Type B pancreatic cell (in vitro differentiated cells): ENCODE measurements at places on chromosomes 12 and 14.

DNA sequence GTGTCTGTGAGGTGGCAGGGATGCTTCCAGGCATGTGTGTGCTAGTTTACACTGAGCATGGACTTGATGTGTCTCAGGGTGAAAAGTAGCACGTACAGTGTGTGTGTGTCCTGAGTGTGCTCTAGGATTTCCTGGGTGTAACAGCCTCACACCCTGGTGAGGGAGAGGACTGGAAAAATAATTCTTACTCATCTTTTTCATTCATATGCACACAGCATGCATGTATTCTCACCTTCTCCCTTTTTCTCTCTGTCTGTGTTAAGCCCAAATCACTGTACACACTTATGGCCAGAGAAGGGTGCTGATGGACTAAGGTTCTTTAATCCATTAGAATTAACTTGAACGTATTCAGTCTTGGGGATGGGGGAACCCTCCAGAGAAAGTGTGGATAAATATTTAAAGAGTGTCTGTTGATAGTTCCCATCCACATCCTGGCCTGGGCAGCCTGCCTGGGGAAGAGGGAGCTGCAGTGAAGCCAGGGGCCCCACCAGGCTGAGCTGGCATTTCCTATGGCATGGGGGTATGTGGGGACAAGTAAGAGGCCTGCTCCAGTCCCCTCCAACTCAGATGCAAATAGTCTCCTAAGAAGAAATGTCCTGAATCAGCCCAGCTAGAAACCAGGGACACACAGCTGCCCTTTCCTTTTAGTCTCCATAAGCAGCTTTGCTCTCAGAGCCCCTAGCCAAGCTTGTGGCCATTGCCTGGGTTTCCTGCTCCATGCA is 1.1 kb upstream of the HOXC8 start:
- DNase-seq = no peak
- no peak overlapping the region for H3K27ac ChIP-seq
- H3K4me3 ChIP-seq = peak overlapping the region; percentile 20

DNA sequence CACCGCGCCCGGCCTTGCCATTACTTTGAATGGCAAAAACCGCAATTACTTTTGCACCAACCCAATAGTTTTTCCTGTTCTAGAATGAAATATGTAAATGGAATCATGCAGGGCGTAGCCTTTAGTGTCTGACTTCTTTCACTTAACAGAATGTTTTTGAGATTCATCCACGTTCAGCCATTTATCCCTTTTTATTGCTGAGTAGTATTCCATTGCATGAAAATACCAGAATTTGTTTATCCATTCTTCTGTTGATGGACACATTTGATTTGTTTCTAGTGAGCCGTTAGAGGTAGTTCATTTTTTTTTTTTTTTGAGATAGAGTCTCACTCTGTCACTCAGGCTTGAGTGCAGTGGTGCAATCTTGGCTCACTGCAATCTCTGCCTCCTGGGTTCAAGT is 90.6 kb downstream of the SLC25A47 start:
- H3K4me3 ChIP-seq = no peak overlapping the region
- H3K4me1 ChIP-seq = peaks cover 22% of the 10 kb centered on the region
- no peaks in the 10 kb centered on the region for H3K27me3 ChIP-seq
- DNase-seq = no peak

- H3K27me3 ChIP-seq = peaks cover 6% of the 10 kb centered on the region
- H3K36me3 ChIP-seq = peaks cover 3% of the 10 kb centered on the region
- peak; percentile 75 for DNase-seq
- no peak overlapping the region for H3K27ac ChIP-seq
These were observed 124.8 kb downstream of the SAMD4A start for GRCh38 chr14:54691525-54692283.

DNA sequence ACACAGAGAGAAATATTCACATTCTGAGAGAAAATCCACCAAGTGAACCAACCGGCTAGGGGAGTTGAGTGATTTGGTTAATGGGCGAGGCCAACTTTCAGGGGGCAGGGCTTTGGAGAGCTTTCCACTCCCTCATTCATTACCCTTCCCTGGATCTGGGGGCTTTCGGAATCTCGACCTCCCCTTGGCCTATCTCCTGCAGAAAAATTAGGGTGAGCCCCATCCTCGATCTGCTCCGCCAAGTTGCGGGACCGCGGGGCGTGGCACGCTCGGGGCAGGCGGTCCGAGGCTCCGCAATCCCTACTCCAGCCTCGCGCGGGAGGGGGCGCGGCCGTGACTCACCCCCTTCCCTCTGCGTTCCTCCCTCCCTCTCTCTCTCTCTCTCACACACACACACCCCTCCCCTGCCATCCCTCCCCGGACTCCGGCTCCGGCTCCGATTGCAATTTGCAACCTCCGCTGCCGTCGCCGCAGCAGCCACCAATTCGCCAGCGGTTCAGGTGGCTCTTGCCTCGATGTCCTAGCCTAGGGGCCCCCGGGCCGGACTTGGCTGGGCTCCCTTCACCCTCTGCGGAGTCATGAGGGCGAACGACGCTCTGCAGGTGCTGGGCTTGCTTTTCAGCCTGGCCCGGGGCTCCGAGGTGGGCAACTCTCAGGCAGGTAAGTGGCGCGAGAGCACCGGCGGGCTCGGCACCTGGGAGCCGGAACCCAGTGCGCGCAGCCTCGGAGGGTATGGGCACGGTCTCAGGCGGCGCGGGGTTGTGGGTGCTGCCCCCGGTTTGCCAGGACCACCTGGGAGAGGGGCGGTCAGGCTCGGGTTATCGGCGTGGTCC is at the start of gene ERBB3:
TSS of gene ERBB3 (plus strand) at position 443 of the 833 bp plus-strand sequence. CDS start at position 579, 136 bp downstream.
- peak within 1 kb of the TSS; percentile 94 for H3K4me3 ChIP-seq
- peaks cover 3% of the 10 kb centered on the region for H3K36me3 ChIP-seq
- H3K4me1 ChIP-seq = peaks cover 4% of the 10 kb centered on the region
- peak within 1 kb of the TSS; percentile 96 for H3K27ac ChIP-seq
- DNase-seq = peak; percentile 81

DNA sequence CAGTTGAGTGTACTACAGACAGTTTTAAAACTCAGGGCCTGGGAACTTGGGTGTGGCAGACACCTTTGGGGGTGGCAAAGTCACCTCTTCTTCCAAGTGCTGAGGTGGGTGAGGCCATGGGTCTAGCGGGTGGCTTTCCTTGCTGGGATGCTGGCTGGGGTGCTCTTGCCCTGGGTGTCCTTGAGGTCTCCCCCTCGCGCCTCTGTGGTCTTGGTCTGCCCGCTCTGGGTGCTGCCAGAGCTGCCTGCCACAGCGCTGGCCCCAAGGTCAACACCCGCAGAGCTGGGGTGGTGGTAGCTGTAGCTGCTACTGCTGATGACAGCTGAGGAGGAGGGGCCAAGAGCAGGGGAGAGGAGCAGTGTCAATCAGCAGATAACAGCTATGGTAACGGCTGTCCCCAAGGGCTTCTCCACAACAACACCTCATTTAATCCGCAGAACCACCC is 6.8 kb downstream of the KRT74 start:
- DNase-seq = no peak
- H3K4me1 ChIP-seq = no peaks in the 10 kb centered on the region
- peaks cover 52% of the 10 kb centered on the region for H3K27me3 ChIP-seq
- H3K27ac ChIP-seq = no peak overlapping the region
- no peaks in the 10 kb centered on the region for H3K36me3 ChIP-seq
- H3K4me3 ChIP-seq = no peak overlapping the region

DNA sequence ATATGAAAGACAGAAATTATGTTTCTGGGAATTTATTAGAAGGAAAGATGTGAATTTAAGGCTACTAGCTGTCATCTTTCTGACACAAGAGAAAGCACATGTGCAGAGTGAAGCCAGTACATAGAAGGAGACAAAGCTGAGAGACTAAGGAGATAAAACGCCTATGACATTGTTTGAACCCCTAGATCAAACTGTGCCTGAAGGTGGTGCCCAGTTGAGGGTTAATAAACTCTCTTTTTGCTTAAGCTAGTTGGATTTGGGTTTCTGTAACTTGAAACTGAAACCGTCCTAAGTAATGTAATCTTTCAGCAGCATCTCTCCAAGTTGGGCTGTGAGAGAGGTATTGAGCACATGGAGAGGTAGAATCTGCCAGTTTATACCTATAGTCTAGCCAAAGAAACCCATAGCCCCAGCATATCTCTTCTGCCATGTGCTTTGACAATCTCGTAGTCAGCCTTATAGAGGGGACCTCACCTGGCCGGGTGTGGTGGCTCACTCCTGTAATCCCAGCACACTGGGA is 84.2 kb downstream of the LRRC74A start:
- DNase-seq = no peak
- peak overlapping the region; percentile 26 for H3K27ac ChIP-seq
- no peaks in the 10 kb centered on the region for H3K27me3 ChIP-seq
- H3K4me1 ChIP-seq = peaks cover 26% of the 10 kb centered on the region
- no peaks in the 10 kb centered on the region for H3K36me3 ChIP-seq

GRCh38 chr12:46509135-46509534 is 136.6 kb upstream of the SLC38A2 start:
- H3K36me3 ChIP-seq = no peaks in the 10 kb centered on the region
- no peak overlapping the region for H3K4me3 ChIP-seq
- no peak for DNase-seq
- H3K4me1 ChIP-seq = no peaks in the 10 kb centered on the region

DNA sequence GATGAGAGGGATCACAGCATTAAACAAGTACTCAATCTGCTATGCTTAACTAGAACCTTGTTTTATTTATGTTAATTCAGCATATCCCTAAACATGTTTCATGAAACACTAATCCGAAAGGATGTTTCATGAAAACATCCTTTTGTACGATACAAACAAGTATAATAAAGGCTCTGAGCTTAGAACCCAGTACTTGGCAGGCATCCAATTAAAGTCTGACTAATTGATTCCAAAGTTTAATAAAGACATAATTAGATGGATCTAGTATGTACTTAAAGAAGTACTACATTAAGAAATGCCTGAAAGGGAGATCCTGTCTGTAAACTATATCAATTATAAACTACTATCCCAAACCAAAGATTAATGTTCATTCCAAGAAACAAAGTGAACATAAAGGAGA is 51.8 kb downstream of the SCAF11 start:
- H3K4me1 ChIP-seq = no peaks in the 10 kb centered on the region
- no peak for DNase-seq
- H3K27me3 ChIP-seq = no peaks in the 10 kb centered on the region

DNA sequence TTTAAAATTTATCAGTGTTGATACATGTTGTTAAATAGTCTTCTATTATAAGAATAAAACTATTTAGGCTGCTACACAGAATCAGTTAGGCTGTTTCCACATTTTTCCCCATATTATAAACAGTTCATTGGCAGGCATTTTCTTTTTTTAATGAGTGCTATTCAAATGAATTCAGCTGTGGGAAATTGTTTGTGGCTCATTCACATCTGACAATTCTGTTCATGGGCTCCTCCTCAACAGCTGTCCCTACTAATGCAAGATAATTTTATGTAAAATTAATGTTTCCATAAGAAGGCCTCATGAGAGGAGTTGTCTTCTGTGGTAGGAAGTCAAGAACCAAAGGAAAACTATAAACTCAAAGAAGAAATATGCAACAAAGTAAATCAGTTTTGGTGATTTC is 218.0 kb downstream of the PPFIA2 start:
- no peak overlapping the region for H3K4me3 ChIP-seq
- no peak overlapping the region for H3K27ac ChIP-seq
- no peaks in the 10 kb centered on the region for H3K27me3 ChIP-seq
- DNase-seq = no peak

GRCh38 chr12:58224536-58225105 is 283.3 kb downstream of the ATP23 start:
- H3K4me1 ChIP-seq = no peaks in the 10 kb centered on the region
- H3K36me3 ChIP-seq = no peaks in the 10 kb centered on the region
- H3K4me3 ChIP-seq = no peak overlapping the region
- peaks cover 5% of the 10 kb centered on the region for H3K27me3 ChIP-seq
- DNase-seq = no peak

DNA sequence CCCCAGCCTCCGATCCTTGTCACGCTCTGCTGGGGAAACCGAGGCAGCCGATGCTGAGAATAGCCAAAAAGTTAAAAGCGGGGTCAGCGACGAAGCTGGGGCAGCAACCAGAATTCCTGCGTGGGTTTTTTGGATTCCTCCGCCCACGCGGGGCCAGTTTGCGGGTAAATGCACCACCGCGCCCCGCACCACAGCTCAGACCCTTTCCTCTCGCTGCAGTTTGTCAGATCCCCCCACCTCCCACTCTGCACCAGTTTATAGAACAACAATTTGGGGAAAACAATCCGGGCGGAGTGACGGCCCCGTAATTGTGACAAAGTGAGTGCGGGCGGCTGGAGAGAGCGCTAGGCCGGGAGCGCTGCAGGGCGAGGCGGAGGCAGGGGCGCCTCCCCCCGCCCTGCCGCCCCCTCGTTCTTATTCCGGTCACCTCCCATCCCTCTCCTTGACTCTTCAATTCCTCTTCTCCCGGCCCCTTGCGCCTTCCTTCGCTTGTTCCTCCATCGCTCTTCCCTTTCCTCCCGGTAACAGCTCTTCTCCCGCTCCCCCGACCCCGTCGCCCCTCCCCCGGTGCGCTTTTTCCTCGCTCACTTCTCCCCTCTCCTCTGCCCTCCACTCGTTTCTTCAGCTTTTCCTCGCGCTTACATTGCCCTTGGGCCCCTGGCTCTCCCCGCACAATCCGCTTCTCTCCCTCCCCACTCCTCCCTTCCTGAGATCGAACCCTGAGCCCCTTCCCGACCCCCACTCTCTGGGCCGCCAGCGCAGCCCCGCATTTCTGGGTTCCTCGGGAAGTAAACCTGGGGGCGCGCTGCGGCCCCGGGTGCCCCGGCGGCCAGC is 646 bp upstream of the DNAJC22 start:
- peaks cover 70% of the 10 kb centered on the region for H3K27me3 ChIP-seq
- H3K4me3 ChIP-seq = peak overlapping the region; percentile 84
- peaks cover 9% of the 10 kb centered on the region for H3K4me1 ChIP-seq

DNA sequence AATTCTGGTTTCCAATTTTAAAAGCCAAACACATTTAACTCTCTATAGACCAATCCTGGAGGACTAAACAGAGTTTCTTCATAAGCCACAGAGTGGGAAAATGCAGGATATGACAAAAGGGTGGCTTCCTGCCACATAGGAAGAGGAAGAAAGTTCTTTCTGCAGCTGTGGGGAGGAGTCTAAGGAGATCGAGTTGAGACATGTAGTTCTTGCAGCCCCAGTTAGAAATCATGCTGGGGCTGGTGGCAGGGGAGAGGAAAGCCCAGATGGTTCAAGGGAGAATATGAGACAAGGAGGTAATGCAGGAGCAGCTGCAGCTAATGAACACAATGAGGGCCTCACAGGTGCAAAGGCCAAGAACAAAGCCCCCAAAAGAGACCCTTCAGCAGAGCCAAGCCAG is 85.0 kb upstream of the ARID2 start:
- no peak for DNase-seq
- H3K36me3 ChIP-seq = no peaks in the 10 kb centered on the region
- H3K27me3 ChIP-seq = no peaks in the 10 kb centered on the region
- no peak overlapping the region for H3K27ac ChIP-seq
- no peak overlapping the region for H3K4me3 ChIP-seq

- no peak for DNase-seq
- H3K27me3 ChIP-seq = no peaks in the 10 kb centered on the region
- H3K4me3 ChIP-seq = no peak overlapping the region
- H3K27ac ChIP-seq = no peak overlapping the region
- H3K4me1 ChIP-seq = peaks cover 23% of the 10 kb centered on the region
These were observed 89.5 kb downstream of the PELI2 start for GRCh38 chr14:56207626-56208292.
